Activated B cell treated with CpG ODN at 0.5 μM for 24 hours (primary cell): ENCODE measurements at places on chromosomes 2 and 18. TPM values are rescaled to one million over a fixed set of nuclear protein-coding genes. Genes with fewer than 3 reads are reported as not detected.

The MROH2A gene
- total RNA-seq = not detected in 2 replicates

The OST4 gene
- total RNA-seq = 243 and 265 TPM in 2 replicates

The TANC1 gene
- total RNA-seq = 0.02 TPM in 1 of 2 replicates, not detected in the other

The ALKAL2 gene
- total RNA-seq = not detected in 2 replicates

The UGT1A10 gene
- total RNA-seq = not detected in 2 replicates

DNA sequence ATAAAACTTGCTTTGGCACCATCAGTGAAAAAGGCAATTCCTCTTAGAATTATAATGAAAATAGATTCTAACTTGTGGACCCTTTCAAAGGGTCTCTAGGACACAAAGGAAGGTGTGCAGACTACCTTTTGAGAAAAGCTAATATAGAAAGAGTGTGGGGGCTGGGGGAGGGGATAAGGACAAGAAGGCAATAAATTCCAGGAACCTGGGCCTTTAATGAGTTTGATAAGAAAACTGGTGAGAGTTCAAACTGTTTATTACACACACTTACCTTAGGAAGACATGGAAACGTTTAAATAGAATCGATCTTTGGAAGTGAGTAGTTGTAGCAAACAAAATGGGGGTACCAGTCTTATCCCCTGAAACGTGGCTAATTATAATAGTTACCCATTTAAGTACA, 39.6 kb upstream of the PGAP1 start:
- no peaks in the 10 kb centered on the region for H3K27me3 ChIP-seq
- no peak for DNase-seq
- no peak overlapping the region for H3K4me3 ChIP-seq
- H3K36me3 ChIP-seq = no peaks in the 10 kb centered on the region

DNA sequence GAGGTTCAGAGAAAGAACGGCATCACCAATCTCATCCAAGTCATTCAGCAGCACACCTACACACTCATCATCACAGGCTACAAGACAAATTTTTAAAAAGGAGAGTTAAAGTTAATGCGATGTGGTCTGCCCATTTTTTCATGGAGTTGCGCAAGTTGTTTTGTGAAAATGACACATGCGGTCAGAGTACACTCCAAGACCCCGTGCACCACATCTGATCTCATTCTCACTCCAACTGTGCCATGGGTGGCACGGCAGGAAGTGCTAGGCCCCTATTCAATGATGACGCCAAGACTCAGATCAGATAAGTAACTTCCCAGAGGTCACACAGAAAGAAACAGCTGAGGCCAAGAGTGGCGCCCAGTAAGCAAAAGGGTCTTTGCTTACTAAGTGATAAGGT, 119.8 kb downstream of the LAMA1 start:
- H3K36me3 ChIP-seq = no peaks in the 10 kb centered on the region
- H3K27ac ChIP-seq = no peak overlapping the region
- H3K4me3 ChIP-seq = no peak overlapping the region
- no peak for DNase-seq
- no peaks in the 10 kb centered on the region for H3K4me1 ChIP-seq

DNA sequence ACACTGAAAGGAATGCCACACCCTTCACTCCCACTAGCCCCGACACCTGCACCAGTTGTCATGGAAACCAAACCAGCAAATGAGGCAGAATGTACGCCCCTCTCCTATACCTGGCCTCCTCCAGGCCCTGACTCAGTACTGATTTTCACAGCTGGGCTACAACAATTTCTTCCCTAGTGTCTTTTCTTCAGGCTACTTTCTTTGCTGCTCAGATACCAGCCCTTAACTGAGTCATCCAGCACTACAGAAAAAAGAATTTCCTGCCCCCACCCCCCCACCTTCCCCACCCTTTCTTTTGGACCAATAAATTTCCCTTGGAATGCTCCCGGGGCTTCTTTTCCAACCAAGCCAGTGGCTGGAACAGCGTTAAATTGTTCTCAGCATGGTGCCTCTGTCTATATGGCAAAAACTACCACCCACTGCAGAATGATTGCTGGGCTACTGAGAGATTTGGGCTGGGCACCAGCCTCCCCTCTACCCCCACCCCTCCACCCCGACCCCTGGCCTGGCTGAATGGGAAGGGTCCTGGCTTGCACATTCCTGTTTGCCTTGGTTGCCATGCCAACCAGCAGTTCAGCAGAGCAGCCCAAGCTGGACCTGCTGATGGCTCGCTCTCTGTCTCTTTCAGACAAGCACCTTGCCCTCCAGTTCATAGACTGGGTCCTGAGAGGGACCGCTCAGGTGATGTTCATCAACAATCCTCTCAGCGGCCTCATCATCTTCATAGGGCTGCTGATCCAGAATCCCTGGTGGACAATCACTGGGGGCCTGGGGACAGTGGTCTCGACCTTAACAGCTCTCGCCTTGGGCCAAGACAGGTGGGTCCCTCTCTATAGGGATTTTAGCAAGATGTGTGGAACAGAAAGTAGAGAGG, 11.3 kb downstream of the SLC14A2 start:
- no peak for DNase-seq
- H3K27me3 ChIP-seq = peaks cover 9% of the 10 kb centered on the region
- H3K36me3 ChIP-seq = no peaks in the 10 kb centered on the region
- H3K4me3 ChIP-seq = no peak overlapping the region
- H3K27ac ChIP-seq = no peak overlapping the region

GRCh38 chr2:216281316-216281715, 91.0 kb downstream of the MARCHF4 start:
- H3K27ac ChIP-seq = no peak overlapping the region
- H3K27me3 ChIP-seq = peaks cover 7% of the 10 kb centered on the region
- H3K4me1 ChIP-seq = no peaks in the 10 kb centered on the region
- no peak for DNase-seq
- H3K36me3 ChIP-seq = no peaks in the 10 kb centered on the region
- H3K4me3 ChIP-seq = no peak overlapping the region

GRCh38 chr2:233919938-233920337, 2.8 kb downstream of the TRPM8 start:
- H3K4me1 ChIP-seq = no peaks in the 10 kb centered on the region
- H3K4me3 ChIP-seq = no peak overlapping the region
- no peak for DNase-seq
- H3K36me3 ChIP-seq = no peaks in the 10 kb centered on the region
- no peak overlapping the region for H3K27ac ChIP-seq
- H3K27me3 ChIP-seq = peaks cover 29% of the 10 kb centered on the region

GRCh38 chr2:232994446-232994845, 18.6 kb downstream of the NGEF start:
- H3K4me3 ChIP-seq = no peak overlapping the region
- H3K36me3 ChIP-seq = no peaks in the 10 kb centered on the region
- no peaks in the 10 kb centered on the region for H3K4me1 ChIP-seq
- no peak overlapping the region for H3K27ac ChIP-seq
- DNase-seq = no peak
- H3K27me3 ChIP-seq = peaks cover 3% of the 10 kb centered on the region

- no peaks in the 10 kb centered on the region for H3K4me1 ChIP-seq
- H3K4me3 ChIP-seq = no peak overlapping the region
- H3K36me3 ChIP-seq = no peaks in the 10 kb centered on the region
- peaks cover 8% of the 10 kb centered on the region for H3K27me3 ChIP-seq
Observed at GRCh38 chr2:48711343-48711742, 44.2 kb downstream of the LHCGR start.

DNA sequence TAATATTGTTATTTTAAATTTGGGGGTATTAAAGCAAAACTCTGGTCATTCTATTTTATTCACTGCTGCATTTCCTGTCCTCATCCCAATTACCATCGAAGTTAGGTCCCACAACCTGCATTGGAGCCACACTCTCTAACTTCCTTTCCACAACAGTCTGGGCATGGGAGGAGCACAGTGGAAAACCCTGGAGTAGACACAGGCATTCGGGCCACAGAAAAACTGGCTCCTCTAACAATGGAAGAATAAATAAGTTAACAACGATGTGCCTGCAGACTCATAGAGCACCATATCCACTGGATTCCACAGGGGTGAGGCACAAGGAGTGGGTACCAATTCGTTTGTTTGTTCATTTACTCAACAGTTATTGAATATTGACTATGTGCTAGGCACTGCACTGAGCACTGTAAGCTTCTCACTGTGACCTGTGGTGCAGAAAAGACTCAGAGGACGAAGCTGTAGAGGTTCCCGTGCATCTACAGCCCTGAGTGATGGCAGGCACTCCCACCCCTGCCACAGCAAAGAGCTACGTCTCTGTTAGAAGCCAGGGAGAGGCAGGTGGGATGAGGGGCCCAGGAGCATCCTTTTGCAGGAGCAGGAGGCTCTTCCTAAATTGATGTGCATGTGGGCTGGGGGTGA, 154.2 kb upstream of the PGAP1 start:
- no peak overlapping the region for H3K27ac ChIP-seq
- no peak overlapping the region for H3K4me3 ChIP-seq
- H3K36me3 ChIP-seq = peaks cover 88% of the 10 kb centered on the region
- H3K4me1 ChIP-seq = peaks cover 5% of the 10 kb centered on the region

DNA sequence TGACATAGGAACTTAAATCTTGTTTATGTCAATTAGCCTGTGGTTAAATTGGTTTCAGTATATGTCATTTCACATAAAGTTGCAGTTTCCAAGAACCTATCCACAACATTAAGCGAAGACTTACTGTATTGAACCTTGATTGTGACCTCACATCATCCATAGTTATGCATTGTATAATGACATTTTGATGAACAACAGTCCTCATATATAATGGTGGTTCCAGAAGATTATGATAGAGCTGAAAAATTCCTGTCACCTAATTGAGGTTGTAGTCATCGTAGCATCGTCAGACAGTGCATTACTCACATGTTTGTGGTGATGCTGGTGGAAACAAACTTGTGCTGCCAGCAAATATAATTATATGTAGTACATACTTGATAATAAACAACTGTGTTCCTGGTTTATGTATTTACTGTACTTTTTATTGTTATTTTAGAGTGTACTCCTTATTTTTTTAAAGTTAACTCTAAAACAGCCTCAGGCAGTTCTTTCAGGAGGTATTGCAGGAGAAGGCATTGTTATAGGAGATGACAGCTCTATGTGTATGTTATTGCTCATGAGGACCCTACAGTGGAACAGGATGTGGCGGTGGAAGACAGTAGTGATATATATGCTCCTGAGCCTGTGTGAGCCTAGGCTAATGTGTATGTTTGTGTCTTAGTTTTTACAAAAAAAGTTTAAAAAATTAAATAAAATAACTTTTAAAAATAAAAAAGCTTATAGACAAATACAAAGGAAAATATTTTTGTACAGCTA, 56.6 kb downstream of the UBE2E3 start:
- H3K27me3 ChIP-seq = no peaks in the 10 kb centered on the region
- peaks cover 9% of the 10 kb centered on the region for H3K4me1 ChIP-seq
- no peak for DNase-seq
- H3K36me3 ChIP-seq = peaks cover 5% of the 10 kb centered on the region
- H3K27ac ChIP-seq = no peak overlapping the region
- H3K4me3 ChIP-seq = no peak overlapping the region

- no peaks in the 10 kb centered on the region for H3K36me3 ChIP-seq
- no peaks in the 10 kb centered on the region for H3K4me1 ChIP-seq
- no peak overlapping the region for H3K27ac ChIP-seq
- H3K27me3 ChIP-seq = no peaks in the 10 kb centered on the region
Observed at GRCh38 chr18:43004421-43004820, 111.1 kb downstream of the RIT2 start.

- no peak overlapping the region for H3K4me3 ChIP-seq
- H3K36me3 ChIP-seq = no peaks in the 10 kb centered on the region
- H3K4me1 ChIP-seq = no peaks in the 10 kb centered on the region
- H3K27me3 ChIP-seq = no peaks in the 10 kb centered on the region
- no peak for DNase-seq
Observed at GRCh38 chr2:16277117-16277516, 336.8 kb downstream of the MYCN start.

DNA sequence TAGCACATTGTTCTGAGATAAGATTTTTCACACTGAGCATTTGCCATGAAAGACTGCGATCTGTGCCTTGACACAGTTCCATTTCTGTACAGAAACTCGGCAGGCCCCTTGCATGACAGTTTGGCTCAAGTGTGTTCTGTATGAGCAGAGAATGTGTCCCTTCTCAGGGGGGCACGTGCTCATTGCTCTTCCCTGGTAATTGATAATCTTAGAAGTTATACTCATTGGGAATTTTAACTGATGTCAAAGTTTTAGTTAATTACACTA, 171.3 kb downstream of the PTGR3 start:
- DNase-seq = no peak
- no peak overlapping the region for H3K4me3 ChIP-seq
- no peaks in the 10 kb centered on the region for H3K27me3 ChIP-seq
- H3K4me1 ChIP-seq = no peaks in the 10 kb centered on the region

DNA sequence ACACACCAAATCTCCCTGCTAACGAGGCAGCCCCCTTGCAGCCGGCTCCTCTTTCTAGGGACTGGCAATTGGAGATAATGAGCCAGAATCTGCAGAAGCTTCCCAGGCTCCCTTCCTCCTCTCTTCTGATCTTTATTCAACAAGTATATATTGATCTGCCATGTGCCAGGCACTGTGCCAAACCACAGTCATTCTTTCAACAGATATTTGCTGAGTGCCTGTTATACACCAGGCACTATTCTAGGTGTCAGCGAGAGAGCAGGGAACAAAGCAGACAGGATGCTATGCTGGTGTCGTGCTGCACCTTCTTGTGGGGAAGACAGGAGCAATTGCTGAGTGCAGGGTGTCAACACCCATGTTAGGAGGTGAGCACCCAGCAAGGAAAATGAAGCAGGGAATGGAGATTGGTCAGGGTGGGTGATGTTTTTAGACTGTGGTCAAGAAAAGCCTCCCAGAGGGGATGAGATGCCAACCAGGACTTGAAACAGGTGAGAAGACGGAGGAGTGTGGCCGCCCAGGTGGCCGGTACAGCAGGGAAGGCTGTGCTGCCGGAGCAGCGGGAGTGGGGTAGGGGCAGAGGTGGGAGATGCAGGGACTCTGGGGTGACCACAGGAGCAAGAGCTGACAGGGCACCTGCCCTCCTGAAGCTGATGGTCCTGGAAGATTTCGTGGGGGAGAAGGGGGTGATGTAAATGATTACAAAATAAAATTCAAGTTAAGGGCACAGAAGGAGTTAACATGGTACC, 307.6 kb upstream of the RAB12 start:
- no peaks in the 10 kb centered on the region for H3K4me1 ChIP-seq
- H3K36me3 ChIP-seq = no peaks in the 10 kb centered on the region
- no peak overlapping the region for H3K27ac ChIP-seq

- H3K4me1 ChIP-seq = peaks cover 15% of the 10 kb centered on the region
- no peak overlapping the region for H3K27ac ChIP-seq
- H3K4me3 ChIP-seq = no peak overlapping the region
- H3K36me3 ChIP-seq = peaks cover 19% of the 10 kb centered on the region
Observed at GRCh38 chr18:5286525-5286924, 9.0 kb downstream of the ZBTB14 start.

- DNase-seq = no peak
- H3K36me3 ChIP-seq = no peaks in the 10 kb centered on the region
- H3K27me3 ChIP-seq = no peaks in the 10 kb centered on the region
- no peak overlapping the region for H3K27ac ChIP-seq
Observed at GRCh38 chr2:147925886-147926285, 81.1 kb downstream of the ACVR2A start.
